Stimulated activated CD8-positive, alpha-beta memory T cell treated with anti-CD3 and anti-CD28 coated beads, Interleukin-4, amount 100 ng/mL, for 4 hours (primary cell): ENCODE measurements at places on chromosomes 16 and 17.

- no peak for DNase-seq
Observed at GRCh38 chr16:66052745-66053144, 313.7 kb upstream of the CDH5 start.

DNA sequence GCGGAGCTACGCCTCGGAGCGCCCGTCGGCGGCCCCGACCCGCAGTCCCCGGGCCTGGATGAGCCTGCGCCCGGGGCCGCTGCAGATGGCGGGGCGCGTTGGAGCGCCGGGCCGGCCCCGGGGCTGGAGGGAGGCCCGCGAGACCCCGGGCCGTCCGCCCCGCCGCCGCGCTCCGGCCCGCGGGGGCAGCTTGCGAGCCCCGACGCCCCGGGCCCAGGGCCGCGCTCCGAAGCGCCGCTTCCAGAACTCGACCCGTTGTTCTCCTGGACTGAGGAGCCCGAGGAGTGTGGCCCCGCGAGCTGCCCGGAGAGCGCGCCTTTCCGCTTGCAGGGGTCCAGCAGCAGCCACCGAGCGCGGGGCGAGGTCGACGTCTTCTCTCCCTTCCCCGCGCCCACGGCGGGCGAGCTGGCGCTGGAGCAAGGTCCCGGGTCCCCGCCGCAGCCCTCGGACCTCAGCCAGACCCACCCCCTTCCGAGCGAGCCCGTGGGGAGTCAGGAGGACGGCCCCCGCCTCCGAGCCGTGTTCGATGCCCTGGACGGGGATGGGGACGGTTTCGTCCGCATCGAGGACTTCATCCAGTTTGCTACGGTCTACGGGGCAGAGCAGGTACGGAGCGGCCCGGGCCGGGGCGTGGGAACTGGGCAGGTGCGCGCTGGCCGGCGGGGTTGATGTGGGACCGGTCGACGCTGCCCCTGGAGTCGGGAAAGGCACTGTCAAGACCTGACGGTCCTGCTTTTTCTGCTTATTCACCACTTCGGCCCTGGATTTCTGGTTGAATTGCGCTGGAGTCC is 861 bp downstream of the RAB11FIP3 start:
- DNase-seq = no peak

GRCh38 chr16:2964475-2965336 is 631 bp downstream of the KREMEN2 start:
- no peak for DNase-seq

GRCh38 chr16:74724820-74725549 is 24.3 kb upstream of the MLKL start:
- no peak for DNase-seq

DNA sequence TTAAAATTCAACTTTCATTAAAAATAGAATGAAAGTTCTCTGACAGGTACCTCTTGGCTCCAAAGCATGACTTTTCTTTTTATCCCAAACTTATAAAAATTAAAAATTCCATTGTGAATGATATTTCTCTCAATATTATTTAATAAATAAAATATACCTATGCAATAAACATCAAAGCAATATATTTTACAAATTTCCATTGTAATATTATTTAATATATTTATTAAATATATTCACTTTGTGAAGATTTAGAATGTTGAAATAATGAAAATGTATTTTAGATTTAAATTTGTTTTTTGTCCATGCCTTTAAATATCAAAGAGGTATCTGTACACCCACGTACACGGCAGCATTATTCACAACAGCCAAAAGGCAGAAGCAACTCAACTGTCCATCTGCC is 147.8 kb downstream of the CEP112 start:
- DNase-seq = no peak

DNA sequence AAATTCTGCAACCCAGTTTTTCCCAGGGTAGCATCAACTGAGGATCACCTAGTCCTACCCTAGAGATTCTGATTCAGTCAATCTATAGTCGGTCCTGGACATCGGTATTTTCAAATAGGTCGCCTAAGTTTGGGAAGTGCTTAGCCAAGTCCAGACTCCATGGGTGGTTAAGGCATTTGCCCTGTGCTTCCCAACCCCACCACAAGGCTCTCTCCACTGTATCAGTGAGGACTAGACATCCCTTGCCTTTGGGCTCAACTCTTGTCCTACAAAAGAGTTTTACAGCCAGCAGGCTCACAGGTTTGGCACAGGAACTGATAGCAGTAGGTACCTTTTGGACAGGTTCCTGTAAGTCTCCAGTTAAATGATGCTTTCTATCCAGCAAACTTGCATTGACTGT is 13.8 kb downstream of the HYDIN start:
- DNase-seq = no peak

- DNase-seq = no peak
Observed at GRCh38 chr17:76189247-76189646, 48.2 kb upstream of the FOXJ1 start.

DNA sequence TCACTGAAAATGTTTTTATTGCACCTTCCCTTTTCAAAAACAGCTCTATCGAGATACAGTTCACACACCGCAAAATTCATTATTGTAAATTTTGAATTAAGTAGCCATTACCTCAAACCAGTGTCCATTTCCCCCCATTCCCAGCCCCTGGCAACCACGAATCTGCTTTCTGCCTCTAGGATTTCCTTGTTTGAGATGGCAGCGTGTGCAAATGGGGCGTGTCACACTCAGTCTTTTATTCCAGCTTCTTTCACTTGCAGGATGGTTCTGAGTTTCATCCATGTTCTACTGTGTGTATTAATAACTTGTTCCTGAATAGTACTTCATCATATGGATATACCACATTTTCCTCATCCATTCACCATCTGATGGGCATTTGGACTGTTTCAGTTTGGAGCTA is 14.8 kb downstream of the ACSF3 start:
- DNase-seq = no peak

GRCh38 chr16:80002261-80002660 is 401.7 kb upstream of the MAF start:
- no peak for DNase-seq

DNA sequence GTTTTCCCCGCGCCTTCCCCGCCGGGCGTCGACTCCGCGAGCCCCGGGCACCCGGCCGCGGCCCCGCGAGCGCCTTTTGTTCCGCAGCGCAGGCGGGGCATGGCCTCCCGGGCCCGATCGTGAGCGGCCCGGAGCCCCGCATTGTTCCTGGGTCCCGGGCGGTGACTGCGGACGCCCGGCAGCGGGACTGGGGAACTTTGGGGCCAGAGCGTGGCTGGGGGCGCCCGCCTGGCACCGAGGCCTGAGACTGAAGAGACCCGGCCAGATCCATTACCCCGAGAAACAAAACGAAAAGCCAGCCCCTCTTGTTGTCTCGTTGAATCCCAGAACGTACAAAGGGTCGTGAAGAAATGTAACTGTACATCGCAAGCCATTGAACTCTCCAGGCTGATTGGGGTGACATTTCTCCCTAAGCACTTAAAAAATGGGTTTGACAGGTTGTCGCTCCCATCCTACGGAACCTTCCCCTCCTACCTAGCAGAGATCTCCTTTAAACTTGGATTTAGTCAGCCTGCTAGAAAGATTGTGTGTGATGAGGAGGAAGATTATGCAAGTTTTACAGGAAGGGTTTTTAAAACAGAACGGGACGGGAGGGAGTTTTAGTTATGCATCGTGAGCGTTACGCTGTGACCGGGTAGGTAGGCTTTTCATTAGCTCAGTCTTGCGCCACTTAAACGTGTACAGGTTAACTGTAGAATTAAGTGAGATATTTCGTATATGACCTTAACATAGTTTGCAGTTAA is 825 bp downstream of the METTL9 start:
- no peak for DNase-seq

DNA sequence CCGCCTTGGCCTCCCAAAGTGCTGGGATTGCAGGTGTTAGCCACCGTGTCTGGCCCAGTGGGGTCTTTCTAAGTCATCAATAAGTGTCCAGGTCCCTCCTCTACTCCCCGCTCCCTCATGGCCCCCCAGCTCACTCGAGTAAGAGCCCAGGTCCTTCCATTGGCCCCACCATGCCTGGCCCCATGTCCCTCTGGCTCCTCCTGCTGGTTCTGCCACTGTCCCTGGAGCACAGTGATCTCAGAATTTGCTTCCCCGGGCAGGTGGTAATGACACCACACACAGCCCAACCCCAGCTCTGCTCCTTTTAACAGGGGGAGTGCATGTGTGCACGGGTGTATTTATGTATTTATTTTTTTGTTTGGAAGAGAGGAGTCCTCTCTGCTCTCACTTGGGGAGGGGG is 19.6 kb downstream of the MGAT5B start:
- no peak for DNase-seq

GRCh38 chr16:2071454-2072202 is 23.8 kb downstream of the TSC2 start:
- no peak for DNase-seq

DNA sequence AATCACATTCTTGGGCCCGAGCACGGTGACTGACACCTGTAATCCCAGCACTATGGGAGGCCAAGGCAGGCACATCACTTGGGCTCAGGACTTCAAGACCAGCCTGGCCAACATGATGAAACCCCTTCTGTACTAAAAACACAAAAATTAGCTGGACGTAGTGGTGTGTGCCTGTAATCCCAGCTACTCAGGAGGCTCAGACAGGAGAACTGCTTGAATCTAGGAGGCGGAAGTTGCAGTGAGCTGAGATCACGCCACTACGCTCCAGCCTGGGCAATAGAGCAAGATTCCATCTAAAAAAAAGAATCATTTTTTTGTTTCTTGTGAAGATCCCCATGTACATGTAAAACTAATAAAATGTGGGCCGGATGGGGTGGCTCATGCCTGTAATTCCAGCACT is 53.1 kb upstream of the ATF7IP2 start:
- no peak for DNase-seq

DNA sequence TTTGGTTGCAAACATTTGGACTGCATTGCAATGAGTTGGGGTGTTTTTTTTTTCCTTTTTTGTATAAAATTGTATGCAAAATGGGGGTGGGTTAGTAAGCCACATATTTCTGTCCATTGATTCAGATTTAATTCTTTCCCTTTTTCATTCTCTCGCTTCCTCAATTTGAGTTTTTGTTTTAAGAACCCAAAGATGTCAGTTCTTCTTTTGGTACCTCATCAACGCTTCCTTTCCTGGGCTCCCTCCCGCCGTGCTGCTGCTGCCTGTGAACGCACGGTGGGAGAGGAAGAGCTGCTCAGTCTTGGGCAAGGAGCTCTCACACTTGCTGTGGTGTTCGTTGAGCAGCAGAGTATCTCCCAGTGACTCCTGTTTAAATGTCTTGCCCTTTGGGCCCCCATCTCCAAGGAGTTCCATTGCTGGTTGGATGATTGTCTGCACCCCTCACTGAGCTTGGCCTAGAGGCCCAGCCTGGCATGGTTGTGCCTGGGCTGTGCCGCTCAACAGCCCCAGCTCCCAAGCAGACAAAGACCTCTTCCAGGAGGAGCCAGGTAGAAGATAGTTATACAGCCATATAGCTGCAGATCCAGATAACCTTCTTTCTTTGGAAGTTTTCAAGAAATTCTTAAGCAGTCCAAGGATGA is 13.6 kb downstream of the UBFD1 start:
- no peak for DNase-seq

DNA sequence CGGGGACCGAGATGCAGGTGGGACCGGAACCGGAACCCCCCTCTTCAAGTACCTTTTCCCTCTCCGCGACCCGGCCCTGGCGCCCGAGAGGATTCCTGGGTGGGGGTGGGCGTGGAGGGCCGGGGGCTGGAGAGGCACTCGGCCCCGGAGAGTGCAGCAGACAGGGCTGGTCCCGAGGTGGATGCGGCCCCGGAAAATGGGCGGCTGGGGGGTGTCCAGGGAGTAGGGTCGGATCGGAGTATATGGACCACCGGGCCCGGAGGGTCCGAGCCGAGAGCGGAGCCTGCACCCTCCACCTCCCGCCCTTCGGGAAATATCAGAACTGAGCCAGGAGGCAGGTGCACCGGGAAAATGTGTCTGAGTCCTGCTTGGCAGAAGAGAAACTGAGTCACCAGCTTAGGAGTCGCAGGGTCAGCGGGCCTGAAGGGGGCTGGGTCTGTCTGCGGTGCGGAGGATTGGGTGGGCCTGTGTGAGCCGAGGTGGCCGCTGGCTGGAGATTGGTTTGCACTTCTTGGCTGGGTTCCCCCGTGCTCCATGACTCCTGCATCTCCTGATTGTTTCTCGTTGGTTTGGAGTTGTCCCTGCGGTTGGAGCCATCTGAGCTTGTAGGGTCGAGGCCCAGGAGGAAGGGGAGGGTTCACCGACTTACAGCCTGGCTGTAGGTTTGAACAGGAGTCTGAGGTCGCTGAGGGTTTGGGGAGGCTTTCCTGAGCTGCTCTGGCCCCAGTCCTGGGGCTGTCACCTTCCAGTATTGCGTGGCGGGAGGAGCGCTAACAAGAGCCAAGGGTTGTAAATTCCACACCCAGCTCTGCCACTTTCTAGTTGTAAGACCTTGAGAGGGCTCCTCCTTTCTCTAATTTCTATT is 518 bp downstream of the SH2B1 start:
- no peak for DNase-seq

DNA sequence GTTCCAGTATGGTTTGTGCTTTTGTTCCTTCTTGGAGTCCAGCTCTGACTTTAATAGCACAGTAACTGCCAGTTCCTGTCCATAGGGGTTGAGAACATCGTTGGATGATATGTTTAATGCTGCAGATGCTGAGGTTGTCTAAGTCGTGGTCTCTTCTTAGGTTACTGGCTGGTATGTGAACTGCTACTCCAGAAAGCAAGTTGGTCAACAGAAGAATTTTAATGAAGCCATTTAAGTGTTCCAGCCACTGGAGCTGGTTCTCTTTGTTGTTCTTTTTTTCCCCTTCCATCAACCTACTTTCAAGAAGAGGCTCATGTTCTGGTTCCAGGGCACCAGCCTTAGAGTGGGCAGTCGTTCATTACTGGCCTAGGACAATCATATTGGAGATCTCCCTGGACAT is 140.3 kb upstream of the TBX2 start:
- DNase-seq = no peak

DNA sequence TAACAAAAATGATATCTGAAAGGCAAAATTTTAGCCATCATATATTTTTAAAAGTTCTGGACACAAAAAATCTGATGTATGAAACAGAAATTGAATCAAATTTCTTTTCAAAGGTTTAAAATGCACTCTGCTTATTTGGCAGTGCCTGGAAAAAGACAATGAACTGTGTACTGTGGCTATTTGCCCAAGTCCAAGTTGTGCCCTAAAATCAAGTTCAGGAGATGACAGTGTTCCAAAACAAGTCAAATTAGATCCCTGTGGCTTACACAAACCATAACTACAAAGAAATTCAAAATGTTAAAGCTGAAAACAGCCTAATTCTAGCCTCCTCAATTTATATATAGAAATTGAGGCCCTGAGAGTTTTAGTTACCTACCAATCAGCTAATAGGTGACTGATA is 25.6 kb downstream of the CMC2 start:
- no peak for DNase-seq

DNA sequence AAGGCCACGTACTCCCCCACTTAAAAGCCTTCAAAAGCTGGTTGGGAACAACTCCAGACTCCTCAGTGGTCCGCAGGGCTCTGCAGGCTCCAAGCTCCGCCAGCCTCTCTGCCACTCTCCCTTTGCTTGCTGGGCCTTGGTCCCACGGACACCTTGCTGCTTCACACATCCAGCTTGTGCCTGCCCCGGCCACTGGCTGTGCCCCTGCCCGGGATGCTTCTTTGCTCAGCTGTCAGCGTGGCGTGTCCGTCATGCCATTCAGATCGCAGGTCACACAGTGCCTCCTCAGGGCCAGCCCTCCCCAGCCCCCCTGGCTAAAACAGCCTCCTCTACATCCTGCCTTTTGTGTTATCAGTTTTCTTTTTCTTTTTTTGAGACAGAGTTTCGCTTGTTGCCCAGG is 11.8 kb downstream of the ASPHD1 start:
- no peak for DNase-seq
